ENCODE measurements at places on chromosomes 3 and 15. TPM values are rescaled to one million over a fixed set of nuclear protein-coding genes. Genes with fewer than 3 reads are reported as not detected.
A peak's percentile ranks its signal among the peaks of the same experiment; 100 is the strongest.

DNA sequence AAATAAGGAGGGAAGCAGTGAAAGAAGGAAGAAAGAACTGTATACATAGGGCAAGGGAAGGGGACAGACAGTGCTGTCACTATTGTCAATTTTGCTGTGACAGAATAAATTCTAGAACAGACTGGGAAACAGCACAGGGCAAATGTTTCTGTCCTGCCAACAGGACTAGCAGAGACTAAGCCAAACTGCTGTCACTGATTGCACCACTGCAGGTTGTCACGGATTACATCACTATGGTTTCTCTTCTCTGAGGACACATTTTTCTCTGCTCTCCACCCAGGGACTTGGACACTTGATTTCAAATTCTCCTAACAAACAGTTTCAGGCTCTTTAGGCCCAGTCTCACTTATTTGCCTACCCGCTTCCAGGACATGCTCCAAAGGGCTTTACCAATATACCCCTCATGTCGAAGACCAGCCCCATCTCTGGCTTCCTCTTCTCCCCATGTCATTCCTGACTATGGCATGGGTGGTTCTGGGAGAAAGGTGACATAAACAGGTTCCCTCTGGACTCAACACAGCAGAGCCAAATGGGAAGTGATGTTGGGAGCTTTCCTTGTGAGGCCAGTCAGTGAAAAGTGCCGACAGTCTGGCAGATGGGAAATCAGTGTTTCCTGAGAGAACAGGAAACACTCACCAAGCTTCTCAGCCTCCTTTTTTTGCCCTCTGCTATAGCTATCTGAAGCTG lies 70.2 kb upstream of the ST3GAL6 start:
- no peak for DNase-seq

DNA sequence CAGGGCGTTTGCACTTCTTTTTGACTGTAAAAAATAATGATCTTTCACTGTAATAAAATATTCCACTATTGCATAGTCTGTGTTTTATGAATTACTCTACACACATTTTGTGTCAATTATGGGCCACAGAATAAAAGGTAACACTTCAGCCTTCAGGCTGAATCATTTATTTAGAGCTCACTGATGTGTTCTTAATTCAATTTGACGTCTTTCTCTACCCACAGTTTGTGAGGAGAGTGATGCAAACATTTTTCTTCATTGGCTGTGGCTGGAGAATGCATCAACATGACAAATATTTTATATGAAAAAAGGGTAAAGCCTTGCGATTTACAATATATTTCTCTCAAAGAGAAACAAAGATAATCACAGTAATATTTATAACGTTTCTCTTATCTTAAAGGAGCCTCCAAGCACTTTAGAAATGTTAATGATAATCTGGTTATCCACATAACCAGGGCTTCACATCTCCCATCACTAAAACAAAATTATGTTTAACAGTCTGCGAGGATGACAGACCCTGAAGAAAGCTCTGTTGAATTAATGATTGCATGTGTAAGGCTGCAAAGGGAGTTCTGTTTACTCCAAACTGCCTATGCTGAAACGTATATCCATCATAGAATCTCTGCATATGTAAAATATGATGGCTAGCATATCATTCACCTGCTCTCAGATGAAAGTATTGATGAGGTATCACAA lies 951.3 kb downstream of the ZPLD1 start:
- DNase-seq = no peak

DNA sequence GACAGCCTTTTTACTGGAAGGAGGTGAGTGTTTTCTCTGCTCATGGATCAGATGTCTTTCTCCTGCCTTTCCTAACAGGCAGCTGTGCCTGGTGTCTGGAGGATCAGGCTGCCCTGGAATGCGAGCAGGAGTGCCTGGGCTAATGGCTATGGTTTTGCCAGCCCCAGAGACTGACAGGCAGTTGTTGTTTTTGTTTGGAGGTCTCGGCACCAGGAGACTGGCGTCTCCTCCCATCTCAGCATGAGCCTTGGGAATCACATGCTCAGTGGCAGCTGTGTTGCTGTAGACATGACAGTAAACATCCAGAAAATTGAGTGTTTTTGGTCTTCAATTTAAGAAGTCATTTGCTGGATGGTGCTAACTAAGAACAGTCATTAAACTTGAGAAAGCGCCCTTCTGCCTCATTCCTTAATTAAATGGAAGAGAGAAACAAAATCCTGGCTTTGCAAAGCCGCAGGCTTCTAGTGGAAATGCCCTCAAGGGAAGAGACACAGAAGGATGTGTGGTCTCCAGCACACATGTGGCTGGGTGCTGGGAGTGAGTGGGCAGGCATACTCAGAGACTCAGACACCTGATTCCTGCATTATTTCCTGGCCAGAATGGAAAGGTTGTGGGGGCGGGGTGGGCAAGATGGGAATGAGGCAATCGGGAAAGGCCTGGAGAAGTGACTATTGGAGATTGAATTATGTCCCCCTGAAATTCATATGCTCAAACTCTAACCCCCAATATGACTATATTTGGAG lies 97.0 kb upstream of the NMNAT3 start:
- no peak for DNase-seq

DNA sequence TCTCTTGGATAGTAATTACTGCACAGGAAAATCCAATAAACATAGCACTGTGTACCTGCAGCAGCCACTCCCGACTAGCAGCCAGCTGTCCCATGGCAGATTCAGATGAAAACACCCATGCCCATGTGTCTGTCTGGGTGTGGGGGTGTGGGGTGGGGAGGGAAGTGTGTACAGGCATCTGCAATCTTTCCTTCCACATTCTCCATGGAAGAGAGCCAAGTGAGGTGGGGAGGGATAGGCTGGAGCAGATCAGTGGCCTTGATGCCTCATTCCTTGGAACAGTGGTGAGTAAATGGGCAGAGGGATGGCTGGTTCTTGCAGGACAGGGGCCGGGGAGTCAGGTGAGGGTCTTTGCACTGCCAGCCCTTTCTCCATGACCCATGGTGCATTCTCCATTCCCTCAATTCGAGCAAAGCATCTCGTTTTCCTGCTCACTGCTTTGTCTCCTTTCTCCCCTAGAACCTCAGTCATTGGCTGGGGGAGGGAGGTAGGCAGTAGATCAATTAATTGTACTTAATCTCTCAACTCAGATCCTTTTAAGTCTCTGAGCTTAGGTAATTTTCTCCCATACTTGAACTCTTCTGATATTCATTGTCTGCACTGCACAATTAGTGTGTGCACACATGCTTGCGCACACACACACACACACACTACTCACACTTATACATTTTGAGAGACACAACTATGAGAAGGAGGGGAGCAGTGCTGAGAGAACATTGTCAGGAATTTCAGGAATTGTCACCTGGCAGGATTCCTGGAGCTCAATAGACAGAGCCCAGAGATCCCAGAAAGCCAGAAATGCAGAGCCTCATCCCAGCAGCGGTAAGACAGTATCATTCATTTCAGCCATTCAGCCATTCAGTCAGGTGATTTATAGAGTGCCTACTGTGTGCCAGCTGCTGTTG lies 31.9 kb downstream of the PDIA5 start:
- no peak for DNase-seq

- no peak for DNase-seq
Observed at GRCh38 chr15:68713874-68714273, 106.8 kb downstream of the ANP32A start.

DNA sequence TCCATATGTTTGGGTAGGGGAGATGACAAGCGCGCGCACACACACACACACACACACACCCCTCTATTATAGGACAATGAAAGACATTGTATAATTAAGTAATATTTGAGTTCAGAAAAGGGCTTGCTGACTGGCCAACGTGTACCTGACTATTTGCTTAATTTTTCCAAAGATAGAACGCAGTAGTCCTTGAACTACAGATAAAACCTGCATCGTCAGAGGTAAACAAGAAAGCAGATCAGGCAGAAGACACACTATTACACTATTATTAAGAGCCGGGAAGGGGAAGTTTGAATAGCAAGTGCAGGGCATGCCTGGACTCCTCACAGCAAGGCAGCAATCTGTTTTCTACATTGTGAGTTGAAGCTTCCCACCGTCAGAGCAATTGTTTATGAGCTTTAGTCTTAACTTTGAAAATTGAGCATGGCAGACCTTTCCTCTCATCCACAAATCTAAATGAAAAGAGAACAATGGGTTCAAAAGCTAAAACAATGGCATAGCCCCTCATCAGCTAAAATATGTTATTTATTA lies 427.7 kb downstream of the GABRG3 start:
- DNase-seq = no peak

DNA sequence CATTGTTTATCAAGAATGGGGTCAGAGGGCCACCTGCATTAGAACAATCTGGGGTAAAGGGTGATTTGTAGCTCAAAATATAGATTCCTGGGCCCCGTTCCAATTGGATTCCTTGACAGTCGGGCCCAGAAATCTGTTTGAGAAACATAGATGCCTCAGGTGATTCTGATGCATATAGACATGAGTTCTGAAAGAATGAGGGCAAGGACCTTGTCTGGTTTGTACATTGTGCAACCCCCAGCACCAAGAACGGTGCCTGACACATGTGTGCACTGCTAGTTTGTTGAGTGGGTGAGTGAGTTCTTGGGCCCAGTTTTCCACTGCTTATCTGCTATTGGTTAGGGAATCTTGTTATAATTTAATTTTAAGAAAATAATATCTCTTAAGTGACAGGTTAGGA lies 16.6 kb downstream of the CRYBG3 start:
- no peak for DNase-seq

GRCh38 chr15:33314069-33314468 lies 3.3 kb downstream of the RYR3 start:
- no peak for DNase-seq

DNA sequence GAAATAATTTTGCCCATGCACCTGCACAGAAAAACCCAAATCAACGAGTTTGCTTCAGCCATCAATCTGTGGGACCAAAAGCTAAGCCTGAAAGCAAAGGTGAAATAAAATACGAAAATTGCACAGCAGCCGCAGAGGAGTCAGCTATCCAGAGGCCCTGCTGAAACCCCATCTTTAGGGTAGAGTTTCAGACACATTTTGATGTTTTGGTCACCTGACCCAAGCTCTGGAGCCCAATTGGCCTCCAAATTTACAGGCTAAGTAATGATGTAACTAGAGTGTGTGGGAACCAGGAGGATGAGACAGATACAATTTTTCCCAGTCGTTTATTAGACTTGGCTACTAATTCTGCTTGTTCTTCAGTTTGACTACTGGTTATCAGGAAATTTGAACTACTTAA lies 308.6 kb upstream of the ATP11B start:
- DNase-seq = no peak

DNA sequence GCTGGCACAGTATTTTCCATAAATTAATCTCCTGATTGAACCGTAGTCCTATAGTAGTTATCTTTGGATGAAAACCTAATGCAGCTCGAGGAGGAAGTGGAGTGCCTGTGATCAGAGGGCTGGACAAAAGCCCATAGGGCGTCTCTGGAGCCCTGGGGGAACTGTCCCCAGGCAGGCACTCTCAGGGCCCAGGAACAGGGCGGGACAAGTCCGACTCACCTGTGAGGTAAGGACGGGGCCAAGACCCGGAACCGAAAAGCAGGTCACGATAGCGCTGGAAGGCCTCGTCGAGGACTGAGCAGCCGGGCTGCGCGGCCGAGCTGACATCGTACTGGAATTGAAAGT lies 341 bp downstream of the HEXA start:
- DNase-seq = no peak

DNA sequence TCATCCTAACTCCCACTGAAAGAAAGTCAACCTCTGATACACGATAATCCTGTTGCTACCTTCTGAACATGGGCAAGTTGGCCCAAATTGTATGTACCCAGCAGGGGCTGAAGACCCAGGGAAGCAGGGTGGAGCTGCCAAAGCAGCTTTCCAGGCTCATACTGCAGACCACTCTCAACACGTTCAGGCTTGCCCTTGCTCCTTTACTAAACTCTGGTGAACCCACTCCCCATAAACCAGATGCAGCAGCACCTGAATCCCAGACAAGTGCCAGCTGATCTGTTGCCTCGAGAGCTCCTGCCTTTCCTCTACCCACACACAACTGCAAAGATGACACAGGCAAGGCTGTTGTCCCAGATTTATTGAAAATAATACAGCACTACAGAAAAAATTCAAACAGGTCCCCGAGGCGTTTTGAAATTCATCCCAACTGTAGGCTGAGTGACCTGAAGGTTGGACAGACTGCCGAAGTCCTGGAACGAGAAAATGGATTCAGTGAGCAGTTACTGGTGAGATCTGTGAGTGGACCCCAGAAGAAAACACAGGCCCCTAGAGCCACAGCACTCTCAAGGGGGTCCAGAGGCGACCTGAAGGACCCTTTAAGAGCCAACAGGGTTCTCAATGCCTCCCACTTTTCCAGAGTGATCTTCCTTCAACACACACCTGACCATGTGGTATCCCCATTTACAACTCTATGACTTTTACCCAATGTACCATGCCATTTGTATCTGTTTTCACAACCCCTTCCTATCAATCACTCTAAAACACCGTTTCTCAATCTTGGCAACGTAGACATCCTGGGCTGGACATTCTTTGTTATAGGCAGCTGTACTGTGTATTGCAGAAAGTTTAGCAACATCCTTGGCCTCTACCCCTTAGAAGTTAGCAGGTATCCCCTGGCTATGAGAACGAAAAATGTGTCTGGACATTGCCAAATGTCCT lies 3.6 kb downstream of the RPS17 start:
- no peak for DNase-seq

GRCh38 chr3:70861234-70861633 lies 548.8 kb upstream of the MDFIC2 start:
- no peak for DNase-seq

- DNase-seq = no peak
Observed at GRCh38 chr15:85312929-85313331, 67.5 kb upstream of the AKAP13 start.

- peak; percentile 8 for DNase-seq
Observed at GRCh38 chr3:42503251-42503924, 945 bp downstream of the VIPR1 start.

DNA sequence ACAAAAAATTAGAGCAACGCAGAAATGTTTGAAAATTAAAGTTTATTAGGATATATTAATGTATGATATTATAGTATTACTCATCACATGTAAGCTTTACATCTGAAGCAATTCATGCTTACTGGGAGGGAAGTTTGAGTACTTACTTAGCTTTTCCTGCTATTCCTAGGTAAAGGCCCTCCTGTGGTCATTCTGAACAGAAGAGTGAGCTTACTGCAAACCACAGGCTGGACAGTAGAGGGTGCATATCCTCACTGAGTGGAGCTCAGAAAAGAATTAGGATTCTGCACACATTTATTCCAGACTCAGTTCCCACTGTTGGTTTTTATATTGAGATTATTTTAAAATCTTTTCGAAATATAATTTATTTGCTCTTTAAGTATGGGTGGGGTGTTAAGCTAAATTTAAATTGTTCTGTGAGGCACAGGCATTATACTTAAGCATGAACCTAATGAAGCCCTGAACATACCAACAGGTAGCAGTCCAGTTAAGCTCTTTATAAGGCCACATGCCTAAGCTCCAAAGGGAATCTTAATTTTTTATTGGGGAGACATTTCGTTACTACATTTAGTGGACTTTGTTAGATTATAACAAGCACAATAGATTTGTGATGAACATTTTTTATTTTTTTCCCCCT lies 10.2 kb downstream of the MRPS22 start:
- no peak for DNase-seq

- DNase-seq = no peak
Observed at GRCh38 chr3:171963546-171963945, 75.8 kb upstream of the FNDC3B start.

GPR160 gene
- total RNA-seq = 65.5 TPM

ADAMTS7 gene
- total RNA-seq = 12.0 TPM

OR5K3 gene
- not detected for total RNA-seq

LRRC49 gene
- 0.84 TPM for total RNA-seq

CALML4 gene
- 5.0 TPM for total RNA-seq

DOCK3 gene
- 0.07 TPM for total RNA-seq

LIPC gene
- not detected for total RNA-seq

FAM81A gene
- 6.2 TPM for total RNA-seq

GABRR3 gene
- not detected for total RNA-seq

CD86 gene
- total RNA-seq = 31.2 TPM

PFKFB4 gene
- 3.2 TPM for total RNA-seq

HYAL1 gene
- 0.73 TPM for total RNA-seq
